Activated CD8-positive, alpha-beta memory T cell treated with anti-CD3 and anti-CD28 coated beads, Interleukin-2, amount 10 ng/mL, durations not matched to agents 7 days and 5 days (primary cell): ENCODE measurements at places on chromosomes 7 and 10. TPM values are rescaled to one million over a fixed set of nuclear protein-coding genes. Genes with fewer than 3 reads are reported as not detected.

DNA sequence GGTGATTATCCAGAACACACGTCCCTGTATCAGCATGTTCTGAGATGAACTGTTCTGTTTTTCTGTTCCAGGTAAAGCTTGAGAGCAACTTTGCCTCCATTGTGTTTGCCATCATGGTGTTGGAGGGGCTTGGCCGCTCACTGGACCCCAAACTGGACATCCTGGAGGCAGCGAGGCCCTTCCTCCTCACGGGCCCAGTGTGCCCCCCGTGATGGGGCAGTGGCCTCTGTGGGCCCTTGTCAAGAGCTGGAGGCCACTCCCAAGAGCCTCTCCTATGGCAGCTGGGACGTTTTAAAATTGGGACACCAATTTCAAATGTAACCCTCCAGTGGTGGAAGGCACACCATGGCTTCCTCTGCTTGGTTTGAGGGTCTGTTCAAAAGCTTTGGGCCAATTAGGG, 1.9 kb upstream of the NDUFB2 start:
- peak; percentile 25 for DNase-seq

DNA sequence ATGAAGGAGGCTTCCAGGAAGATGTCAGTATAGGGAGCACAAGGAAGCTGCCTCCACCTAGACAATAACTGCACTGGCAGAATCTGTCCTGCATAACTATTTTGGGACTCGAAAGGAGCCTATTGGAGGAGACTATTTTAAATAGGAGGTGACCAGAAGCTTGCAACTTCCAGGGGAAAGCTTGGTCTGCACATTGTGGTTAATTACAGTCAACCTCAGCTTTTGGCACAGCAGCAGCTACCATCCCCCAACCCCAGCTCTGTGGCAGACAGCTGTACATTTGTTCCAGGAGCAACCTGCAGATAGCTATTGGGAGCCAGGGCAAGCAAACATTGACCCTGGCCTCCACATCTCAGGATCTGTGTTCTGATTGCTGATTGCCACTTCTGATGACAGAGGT, 46.3 kb upstream of the NANOS1 start:
- no peak for DNase-seq

DNA sequence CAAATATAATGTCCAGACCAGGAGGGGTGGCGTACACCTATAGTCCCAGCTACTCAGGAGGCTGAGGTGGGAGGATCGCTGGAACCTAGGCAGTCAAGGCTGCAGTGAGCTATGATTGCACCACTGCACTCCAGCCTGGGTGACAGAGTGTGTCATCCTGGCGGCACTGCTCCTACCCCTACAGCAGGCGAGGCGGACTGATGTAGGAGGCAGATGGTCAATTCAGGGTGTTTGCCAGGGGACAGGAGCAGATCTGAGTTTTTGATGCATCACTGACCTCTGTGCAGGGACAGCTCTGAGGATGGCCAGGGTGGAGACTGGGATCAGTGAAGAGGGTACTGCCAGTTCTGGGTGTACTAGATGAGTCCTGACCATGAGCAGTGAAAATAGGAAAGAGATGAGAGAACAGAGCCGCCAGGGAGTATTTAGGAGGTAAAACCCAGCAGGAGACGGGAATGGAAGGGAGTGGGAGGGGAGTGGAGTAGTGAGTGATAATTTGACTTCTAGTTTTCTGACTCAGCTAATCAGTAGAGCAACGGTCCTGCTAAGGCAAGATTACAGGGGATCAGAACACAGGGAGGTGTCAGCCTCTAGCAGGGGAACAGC, 75.3 kb downstream of the HIP1 start:
- DNase-seq, result no peak

DNA sequence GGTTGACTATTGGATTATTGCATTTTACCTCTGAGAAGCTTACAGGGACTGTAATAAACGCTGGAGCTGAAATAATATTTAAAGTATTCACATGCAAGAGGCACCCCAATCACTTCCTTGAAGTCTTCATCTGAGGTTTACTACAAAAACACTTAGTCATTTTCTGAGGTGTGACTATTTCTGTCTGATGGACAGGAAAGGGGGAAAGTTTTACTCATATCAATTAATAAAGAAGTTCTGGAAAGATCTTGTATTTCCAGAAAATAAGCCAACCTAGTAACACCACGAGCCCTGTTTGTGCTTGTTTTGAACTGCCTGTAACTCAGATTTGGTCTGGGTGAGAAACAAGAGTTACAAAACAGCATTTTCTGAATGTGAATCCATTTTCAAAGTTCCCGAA, 63.9 kb upstream of the PRKCQ start:
- no peak for DNase-seq

DNA sequence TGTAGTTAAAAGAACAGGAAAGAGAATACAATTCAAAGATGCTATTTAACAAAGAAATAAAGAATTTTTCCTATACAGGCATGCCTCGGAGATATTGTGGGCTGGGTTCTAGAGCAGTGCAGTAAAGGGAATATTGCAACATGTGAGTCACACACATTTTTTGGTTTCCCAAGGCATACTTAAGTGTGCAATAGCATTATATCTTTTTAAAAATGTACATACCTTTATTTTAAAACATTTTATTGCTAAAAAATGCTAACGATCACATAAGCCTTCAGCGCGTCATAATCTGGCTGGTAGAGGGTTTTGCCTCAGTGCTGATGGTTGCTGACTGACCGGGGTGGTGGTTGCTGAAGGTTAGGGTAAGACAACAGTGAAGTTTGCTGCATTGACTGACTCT, 54.4 kb downstream of the ESYT2 start:
- no peak for DNase-seq

- DNase-seq, result no peak
These were observed 85.9 kb downstream of the ADARB2 start for GRCh38 chr10:1651270-1651966.

Gene MOGAT3
- not detected for total RNA-seq
